ENCODE measurements at places on chromosomes 6 and 20. TPM values are rescaled to one million over a fixed set of nuclear protein-coding genes. Genes with fewer than 3 reads are reported as not detected.

The KPNA5 gene
- total RNA-seq, result 5.5 TPM

The XKR7 gene
- not detected for total RNA-seq

The ZSCAN31 gene
- total RNA-seq, result 64.0 TPM

The RAB44 gene
- total RNA-seq, result under 0.01 TPM

The TRIM10 gene
- not detected for total RNA-seq

All from nasal cavity respiratory epithelium epithelial cell of viscerocranial mucosa (primary cell).